ENCODE measurements at places on chromosomes 4 and X.

GRCh38 chrX:84165711-84166110 lies 22.3 kb downstream of the RPS6KA6 start:
- no peak for DNase-seq

DNA sequence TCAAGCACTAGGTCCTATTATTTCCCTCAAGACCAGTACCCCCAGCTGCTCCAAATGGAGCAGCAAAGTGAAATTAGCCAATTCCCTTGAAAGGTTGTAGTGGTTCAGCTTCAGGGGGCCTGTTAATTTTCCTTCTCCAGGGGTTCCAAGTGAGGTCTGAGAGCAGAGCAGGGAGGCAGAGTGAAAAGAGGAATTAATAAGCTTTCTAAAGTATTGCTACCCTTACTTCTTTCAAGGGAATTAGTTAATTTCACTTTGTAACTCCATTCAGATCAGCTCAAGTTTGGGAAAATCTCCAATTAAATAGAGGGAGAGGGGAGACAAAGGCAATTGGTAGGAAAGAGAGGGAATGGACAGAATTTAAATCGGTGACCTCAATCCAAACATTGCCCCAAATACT lies 78.7 kb upstream of the SLC7A11 start:
- no peak for DNase-seq

- no peak for DNase-seq
These were observed 639.6 kb downstream of the MID1IP1 start for GRCh38 chrX:39440799-39441284.

DNA sequence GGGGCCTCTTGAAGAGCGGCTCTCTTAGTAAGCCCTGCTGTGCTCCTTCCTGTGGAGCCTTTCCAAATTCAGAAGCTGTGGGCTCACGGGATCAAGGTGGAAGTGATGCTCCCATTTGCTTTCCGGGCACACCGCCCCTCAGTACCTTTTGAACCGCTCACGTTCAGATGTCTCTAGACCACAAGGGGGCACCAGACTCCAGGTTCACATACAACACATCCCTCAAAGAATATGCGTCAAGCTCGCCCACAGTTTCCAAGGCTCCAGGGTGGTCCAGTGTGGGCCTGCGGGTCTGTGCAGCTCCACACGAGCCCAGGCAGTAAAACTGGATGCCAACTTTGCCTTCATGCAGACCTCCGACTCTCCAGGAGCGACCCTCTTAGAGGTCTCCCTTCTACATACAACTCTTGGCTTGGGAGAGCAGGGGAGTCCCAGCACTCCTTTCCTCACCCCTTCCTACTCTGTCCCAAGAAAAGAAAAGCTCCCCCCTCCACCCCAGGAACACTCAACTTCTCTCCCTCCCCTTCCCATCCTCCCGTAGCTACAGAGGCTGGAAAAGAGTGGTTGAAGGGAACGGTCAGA lies 11.0 kb downstream of the SUPT20HL1 start:
- DNase-seq = no peak

GRCh38 chr4:176646311-176646710 lies 146.4 kb downstream of the VEGFC start:
- no peak for DNase-seq

GRCh38 chrX:106952538-106952937 lies 32.3 kb downstream of the CLDN2 start:
- DNase-seq = no peak

DNA sequence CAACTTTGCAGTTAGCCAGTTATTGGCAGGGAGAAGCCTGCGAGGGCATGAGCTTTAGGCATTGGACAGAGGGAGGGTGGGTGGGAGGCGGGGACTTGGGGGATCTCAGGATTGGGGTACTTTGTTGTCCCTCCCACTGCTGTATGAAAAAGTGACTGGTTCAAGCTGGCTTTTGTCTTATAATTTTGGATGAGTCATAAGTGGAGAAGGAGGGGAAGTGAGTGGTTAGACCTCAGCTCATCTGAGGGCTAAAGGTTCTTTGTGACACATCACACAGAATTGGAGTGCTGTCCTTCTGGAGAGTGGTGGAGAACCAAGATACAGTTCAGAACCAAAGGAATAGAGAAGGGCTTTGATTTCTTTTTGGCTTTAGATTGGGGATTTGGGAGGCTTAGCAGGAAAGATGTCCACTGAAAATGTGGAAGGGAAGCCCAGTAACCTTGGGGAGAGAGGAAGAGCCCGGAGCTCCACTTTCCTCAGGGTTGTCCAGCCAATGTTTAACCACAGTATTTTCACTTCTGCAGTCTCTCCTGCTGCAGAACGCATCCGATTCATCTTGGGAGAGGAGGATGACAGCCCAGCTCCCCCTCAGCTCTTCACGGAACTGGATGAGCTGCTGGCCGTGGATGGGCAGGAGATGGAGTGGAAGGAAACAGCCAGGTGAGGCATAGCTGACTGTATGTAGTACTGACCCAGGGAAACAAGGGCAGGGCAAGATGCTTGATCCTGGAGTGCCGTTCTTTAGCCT lies at the start of gene SLC4A4:
TSS of gene SLC4A4 (plus strand) at position 175 of the 748 bp plus-strand sequence.
- no peak for DNase-seq

DNA sequence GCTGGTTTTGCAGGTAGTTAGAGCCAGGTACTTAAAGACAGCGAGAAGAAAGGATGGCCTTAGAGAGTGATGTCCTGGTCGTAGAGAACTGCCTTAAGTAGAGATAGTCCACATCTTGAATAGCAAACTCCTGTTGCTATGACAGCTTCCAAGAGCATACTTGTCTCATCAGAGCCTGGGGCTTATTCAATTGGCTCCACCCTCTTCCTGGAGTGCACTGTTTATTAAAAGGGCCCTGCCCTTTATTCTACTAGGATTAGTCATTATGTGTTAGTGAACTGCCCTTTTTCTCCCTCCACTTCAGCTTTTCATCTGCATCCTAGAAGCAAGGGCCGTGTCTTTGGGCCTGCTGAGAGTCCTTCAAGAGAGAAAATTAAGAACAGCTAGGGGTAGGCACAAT lies 94.5 kb upstream of the EOLA2 start:
- no peak for DNase-seq

- DNase-seq = no peak
These were observed 2.1 kb upstream of the LEF1 start for GRCh38 chr4:108170631-108171338.

DNA sequence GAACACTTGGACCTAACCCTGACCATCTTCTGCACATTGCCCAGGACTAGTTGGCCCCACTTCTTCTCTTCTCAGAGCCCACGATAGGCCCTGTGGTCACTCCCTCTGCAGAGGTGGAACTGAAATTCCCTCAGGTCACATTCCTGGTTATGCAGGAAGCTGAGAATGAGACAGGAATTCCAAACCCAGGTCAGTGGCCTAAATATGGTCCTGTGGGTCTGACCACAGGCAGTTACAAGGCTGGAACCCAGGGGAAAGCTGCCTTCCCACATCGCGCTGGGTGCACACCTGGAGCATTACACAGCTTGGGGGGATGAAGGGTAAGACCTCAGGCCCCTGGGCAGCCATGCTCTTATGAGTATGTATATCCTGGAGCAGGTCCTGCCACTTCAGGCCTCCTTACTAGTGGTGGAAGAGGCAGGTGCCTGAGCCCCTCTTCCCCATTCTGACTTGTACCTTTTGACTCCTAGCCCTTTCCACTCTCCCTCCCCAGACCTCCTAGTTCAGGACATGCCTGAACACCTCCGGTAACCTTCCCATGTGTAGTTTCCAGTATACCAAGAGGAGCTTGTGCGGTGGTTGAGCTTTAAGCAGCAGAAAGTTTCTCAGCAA lies 173.5 kb downstream of the ASMT start:
- no peak for DNase-seq

- DNase-seq = no peak
These were observed 81.4 kb downstream of the TMEM131L start for GRCh38 chr4:153547520-153547919.

- DNase-seq = no peak
These were observed 278.0 kb downstream of the FBXO8 start for GRCh38 chr4:174005422-174005821.

GRCh38 chr4:188958346-188958745 lies 819.1 kb downstream of the TRIML1 start:
- DNase-seq = no peak

DNA sequence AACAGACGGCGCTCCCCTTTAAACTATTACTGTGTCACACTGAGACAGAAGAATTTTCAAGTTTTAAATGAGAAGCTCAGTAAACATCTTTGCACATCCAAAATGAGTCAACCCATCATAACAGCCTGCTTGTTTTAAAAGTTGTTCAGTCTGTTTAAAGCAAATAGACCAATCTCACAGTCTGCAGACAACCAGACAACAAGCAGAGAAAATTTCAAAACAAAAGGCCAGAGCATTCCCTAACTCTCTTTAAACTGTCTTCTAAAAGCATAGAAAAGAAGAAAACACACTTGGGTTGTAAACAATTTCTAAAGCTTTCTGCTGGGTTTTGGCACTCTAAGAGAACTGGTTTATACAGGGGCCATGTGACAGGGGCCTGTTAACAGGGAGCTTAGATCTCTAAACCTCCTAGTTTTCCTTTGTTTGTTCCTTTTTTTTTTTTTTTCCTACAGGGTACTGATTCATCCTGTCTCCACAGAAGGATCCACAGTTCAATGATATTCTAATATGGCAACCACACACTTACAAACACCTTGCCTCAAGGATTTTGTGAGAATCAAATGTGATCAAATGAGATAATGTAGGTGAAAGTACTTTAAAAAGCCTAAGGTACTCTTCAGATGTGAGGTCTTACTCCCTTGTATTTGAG lies 100.8 kb upstream of the MAML3 start:
- no peak for DNase-seq

DNA sequence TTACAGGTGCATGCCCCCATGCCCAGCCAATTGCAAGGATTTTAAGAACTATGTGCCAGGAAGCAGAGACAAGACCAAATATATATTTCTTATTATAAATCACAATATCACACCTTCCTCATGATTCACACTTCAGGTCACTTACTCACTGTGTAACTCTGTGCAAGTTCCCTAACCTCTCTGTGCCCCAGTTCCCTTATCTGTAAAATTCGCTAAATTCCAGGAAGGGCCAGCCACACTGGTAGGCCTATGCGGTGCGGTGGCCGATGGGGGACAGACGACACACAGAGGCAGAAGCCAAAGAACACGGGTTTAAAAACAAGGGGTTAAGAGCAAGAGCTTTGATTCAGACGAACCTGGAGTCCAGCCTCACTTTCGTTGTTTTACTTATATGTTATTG lies 2.8 kb downstream of the TRIM2 start:
- DNase-seq = no peak

DNA sequence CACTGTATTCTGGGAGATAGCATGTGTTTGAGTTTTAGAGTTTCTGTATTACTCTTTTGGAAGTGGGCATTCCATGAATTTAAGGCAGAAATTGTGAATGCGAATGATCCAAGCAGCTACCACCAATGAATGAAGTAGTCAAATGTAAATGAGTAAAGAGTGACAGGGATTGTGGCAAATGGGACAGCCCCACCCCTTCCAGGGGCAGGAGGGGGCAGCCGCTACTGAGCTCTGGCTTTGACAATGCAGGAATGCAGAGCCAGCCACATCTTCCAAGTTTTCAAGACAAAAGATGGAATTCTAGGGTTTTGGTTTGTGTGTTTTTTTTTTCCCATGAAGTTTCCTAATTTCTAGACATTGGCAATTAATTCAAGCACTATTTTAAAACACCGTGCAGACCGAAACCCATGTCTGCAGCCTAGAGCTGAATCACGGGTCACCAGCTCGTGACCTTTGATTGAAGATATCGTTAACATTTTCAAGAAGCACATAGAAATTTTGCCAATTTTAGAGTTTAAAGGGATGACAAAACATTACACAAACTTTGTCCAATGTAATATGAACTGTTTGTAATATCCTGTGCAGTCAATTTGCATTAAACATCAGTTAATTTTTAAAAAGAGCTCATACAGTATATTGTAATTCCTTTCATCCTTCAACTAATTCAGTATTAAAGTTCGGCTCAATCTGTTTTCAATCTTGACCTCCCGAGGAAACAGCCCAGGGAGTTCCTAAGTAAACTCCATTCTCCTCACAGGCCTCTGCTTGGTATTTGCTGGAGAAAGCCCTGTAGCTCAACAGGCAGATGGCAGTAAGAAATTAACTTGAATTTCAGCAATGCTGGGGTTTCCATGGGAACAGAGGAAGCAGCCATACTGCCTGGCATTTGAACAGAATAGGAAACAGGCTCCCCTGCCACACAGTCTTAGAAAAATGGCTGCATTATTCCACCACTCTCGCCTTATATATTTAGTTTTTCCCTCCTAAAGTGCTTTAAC lies 83.4 kb downstream of the UCHL1 start:
- DNase-seq = peak; percentile 24

DNA sequence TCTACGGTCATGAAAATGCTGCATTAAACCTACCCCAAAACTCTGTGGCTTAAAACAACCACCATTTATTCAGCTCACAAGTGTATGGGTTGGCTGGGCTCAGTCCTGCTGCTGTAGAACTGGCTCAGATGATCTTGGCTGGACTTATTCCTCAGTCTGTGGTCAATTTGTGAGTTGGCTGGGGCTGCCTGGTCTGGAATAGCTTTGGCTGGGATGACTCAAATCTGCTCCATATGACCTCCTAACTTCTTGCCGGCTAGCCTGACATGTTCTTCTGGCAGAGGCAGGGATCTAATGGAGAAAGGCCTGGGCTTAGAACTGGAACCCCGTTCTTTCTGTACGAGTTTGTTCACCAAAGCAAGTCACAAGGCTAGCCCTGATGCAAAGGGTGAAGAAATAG lies 71.7 kb downstream of the CFAP299 start:
- DNase-seq = no peak

- no peak for DNase-seq
These were observed 73.1 kb upstream of the FMR1 start for GRCh38 chrX:147838465-147839131.
